ENCODE measurements at places on chromosomes 5 and 9. TPM values are rescaled to one million over a fixed set of nuclear protein-coding genes. Genes with fewer than 3 reads are reported as not detected.

- no peak for DNase-seq
Measured at GRCh38 chr9:134844821-134845220, 35.8 kb upstream of the FCN2 start.

- no peak for DNase-seq
Measured at GRCh38 chr9:1910269-1910811, 104.8 kb upstream of the SMARCA2 start.

DNA sequence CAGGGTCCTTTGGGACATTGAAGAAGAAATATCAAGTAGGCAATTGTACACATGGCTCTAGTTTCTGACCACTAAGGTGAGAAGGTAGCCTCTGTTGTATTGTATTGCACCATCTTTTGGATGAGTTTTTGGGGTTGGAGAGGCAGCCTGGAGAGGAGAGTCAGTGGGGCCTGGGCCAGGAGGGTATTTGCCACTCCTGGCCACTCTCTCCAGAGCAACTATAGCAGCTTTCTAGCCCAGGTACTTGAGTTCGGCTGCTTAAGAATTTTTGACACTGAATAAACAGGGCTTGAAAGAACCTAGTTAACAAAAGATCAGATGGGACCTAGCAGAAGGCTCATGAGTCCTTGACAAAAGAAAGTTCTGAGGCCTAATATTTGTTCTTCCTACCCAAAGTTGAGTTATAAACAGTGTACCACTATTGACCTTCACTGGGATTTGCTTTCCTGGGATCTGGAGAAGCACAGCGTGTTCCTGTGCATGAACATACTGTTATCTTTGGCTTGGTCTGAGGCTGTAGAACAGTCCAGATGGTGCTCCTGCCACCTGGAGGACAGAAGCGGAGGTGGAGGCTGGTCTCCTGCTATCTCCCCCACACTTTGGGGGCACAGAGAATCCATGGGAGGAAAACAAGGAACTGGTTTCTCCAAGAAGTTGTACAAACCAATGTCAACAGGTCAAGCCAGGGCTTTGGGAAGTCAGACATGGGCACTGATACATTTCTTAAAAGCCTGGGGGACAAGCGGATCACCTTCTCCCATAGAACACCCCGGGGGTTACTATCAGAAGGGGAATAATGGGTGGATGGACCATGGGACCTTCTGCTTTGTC, 110.4 kb upstream of the LIFR start:
- DNase-seq: no peak

GRCh38 chr5:154648229-154648628, 106.9 kb upstream of the LARP1 start:
- DNase-seq: no peak

DNA sequence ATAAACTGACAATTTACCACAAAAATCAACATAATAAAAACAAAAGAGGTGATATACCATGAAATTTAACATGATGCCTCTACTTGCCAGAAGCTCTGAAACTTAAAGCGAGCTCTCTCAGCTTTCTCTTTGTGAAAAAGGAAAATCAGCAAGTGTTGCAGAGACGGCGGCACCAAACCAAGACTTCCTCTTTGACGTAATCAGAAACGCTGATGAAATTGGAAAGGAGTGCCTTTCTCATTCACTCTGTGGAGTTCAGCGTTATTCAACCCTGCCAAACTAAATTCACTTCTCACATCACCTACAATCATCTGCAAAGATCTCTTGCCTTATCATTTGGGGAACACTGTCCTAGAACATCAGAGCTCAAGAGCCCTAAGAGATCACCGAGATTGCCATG, 32.2 kb downstream of the ANXA6 start:
- no peak for DNase-seq

- peak; percentile 29 for DNase-seq
Measured at GRCh38 chr5:181198905-181199519, 6.0 kb downstream of the TRIM7 start.

DNA sequence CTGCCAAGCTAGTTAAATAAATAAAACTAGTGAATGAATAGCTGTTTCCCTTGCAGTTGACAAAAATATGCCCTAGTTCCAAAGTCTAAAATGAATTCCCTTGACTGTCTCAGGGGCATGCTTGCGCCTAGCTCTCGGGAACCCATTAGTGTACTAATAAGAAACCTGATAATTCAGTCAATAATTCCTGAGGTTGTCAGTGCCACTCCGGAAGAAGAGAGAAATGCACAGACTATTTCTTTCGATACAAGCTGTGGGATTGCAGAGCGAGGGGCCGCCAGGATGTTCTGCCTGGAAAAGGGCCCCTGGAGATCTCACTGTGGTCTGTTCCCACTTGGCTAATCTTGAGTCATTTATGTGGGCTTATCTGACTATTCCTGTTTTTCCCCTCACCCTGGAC, 56.4 kb upstream of the LARP1 start:
- DNase-seq: no peak

- no peak for DNase-seq
Measured at GRCh38 chr5:97297704-97298091, 114.7 kb upstream of the RIOK2 start.

DNA sequence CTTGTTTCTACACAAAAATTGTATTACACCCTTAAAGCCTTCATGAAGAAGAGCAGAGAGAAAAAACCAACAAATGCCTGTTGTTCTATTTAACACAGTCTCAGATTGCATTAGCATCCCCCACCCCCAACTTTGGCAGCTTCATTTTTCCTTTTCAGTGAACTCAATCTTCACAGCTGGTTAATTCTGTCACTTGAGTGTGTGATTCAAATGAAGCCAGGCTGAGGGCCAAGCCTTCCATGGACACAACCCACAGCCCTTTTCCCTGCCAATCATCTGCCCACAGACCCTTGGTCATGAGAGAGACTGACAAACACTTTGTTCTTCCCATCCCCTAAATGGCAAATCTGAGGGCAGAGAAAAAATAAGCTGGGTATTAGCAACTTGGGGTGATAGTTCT, 217.5 kb upstream of the NMUR2 start:
- DNase-seq: no peak

DNA sequence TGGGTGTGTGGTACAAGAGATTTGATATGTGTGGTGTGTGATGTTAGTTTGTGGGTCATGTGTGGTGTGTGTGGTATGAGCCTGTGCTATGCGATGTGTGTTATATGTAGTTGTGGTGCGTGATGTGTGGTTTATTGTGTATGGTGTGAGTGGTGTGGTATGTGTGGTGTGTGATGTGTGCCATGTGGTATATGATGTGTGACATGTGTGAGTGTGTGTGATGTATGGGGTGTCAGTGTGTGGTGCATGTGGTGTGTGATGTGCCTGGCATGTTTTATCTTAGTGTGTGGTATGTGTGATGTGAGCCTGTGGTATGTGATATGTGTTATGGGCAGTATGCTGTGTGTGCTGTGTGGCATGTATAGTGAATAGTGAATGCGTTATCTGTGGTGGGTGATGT, 273.0 kb upstream of the IRX1 start:
- no peak for DNase-seq

DNA sequence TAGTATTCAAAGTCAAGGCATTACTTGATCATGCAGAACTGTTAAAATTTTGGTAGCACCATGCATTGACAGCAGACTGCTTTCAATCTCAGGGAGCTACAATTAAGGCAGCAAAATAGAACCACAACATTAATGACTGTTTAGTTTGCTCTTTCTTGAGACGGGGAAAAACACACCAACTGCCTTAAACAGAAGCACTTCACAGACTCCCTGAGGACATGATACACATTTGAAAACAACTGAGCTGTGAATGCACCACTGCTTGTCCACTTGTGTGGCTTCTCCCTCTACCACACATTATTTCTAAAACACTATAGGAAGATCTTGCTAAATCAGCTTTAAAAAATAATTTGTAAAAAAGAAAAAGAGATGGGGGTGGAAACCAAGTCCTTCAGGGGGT, 79.6 kb upstream of the MAST4 start:
- DNase-seq: no peak

DNA sequence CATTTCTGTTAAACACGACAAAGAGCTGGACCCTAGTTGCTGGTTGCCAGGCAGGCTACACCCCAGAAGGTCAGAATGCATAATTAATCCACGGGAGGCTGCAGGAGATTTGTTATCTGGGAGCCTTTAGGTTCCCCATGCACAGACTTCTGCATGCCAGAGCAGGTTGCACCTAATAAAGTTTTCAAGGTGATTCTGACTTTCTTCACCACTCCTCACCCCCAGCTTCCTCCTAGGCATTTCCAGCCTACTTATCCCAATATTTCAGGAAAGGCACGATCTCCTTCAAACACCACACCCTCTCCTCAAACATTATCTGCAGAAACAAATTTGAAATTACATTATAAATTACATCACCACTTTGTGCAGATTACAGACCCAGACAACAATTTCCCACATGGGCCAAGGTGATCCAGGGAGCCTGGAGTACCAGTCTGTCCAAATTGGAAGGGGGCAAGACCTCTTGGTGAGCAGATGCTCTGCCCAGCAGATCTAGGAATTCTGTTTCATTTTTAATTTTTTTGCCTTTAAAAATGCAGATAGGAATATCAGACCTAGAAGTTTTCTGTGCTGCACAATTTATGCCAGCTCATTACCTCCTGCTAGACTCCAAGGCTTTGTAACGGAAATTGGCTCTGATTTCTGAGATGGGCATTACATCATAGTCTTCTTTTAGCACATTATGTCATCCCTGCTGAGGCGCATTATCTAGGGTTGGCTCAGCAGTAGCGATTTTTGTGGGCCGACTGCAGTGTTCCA, 363.4 kb upstream of the SLC30A5 start:
- DNase-seq: peak; percentile 43

DNA sequence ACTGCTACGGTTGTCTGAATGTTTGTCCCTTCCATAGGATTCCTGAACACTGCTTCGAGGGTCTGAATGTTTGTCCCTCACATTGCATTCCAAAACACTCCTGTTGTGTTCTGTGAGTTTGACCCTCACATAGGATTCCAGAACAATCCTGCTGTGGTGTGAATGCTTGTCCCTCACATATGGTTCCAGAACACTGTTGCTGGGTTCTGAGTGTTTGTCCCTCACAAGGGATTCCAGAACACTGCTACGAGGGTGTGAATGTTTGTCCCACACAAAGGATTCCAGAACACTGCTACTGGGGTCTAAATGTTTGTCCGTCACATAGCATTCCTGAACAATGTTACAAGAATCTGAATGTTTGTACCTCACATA, 201.2 kb downstream of the FOXD4L6 start:
- no peak for DNase-seq

DNA sequence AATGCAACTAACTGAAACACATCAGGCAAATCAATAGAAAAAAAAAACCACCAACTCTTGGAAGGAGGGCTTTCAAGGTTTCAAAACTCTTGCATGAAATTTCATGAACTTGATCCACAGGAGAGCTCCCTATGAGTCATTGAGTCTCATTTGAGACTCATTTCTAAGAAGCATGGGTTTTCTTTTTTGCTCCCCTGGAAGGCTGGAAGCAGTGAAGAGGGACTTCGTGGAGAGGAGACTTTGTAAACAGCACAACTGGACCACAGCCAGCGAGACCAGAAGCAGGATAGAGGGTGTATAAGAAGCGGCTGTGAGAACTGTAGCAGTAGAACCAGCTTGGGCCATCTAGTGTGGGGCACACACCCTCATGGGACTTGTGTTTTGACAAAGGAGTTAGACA, 41.2 kb upstream of the RAPGEF1 start:
- DNase-seq: no peak

- DNase-seq: no peak
Measured at GRCh38 chr5:10584714-10585517, 21.0 kb downstream of the ANKRD33B start.

GRCh38 chr5:154866841-154867240, 8.4 kb downstream of the CNOT8 start:
- DNase-seq: no peak

DNA sequence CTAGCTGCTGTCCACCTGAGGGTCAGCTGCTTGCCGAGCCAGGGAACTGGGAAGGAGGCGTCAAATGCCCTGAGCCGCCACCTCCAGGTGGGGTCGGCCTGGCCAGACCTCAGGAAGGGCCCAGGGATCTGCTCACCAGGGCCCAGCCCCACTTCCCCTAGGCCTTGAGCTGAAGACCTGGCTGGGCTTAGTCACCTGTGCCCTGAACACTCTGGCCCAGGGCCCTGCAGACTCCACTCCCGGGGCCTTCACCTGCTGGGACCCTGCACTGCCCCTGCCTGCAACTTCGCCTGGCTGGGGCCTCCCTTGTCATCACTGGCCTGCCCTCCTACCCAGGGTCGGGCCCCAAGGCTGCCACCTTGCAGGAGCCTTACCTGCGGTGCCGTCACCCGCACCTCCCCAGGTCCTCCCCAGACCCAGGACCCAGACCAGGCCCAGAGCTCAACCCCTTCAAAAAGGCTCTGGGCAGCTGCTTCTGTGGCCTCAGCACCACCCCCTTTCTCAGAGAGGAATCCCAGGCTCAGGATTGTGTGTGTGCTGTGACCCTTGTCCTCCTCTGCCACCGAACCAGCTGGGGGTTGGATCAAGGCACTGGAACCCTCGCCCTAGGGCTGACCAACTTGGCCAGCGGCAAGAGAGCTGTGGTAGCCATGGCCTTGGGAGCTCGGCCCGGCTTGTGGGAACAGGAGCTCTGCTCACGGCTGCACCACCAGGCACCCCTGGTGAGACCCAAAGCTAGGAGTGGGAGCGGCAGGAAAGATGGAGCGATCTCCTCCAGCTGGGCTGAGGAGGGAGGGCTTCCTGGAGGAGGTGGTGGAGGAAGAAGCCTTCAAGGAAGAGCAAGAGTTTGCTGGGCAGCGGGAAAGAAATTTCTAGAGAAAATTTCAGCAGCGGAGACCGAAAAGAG, 1.2 kb upstream of the NELFB start:
- no peak for DNase-seq

DNA sequence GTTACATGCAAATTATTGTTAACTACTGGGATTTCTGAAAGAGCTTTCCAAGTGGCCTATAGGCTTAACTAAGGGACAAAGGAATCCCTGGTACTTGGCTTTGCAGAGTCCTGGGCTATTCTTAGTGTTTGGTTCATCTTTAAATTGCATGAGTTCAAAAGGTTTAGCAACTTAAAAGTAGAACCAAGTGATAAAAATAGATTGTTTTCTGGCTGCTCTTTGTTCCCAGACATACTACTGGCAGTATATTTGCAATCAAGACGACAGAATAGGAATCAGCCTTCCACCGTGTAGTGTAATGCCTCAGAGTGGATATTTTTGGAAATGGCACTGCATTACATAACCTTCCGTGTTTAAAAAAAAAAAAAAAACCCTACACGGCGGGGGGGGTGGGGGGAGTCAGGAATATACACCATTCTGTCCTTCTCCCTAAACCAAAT, 1.0 kb downstream of the NREP start:
- no peak for DNase-seq

DNA sequence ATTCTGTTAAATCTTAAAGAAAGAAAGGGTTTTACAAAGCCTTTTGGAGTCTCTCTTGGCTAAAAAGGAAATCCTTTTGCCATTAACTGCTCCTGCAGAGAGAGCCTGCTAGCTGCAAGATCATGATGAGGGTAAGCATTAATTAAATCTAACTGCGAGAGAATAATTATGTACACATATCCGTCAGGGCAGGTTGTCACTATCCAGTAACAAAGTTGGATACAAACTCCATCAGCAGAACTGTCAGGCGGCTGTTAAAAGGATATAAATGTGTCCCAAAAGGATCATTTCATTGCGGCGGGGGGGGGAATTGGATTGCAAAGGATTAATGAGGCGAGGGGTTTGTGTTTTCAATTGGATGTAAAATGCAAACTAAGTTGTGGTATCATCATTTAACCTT, 289.3 kb downstream of the ASTN2 start:
- DNase-seq: no peak

- DNase-seq: no peak
Measured at GRCh38 chr9:88749420-88749819, 214.4 kb downstream of the NXNL2 start.

Gene GLRX
- total RNA-seq: 30.2 TPM

Gene GABRA1
- not detected for total RNA-seq

Gene SLCO6A1
- not detected for total RNA-seq

Gene TAF11L10
- not detected for total RNA-seq

Gene RANBP17
- total RNA-seq: 7.5 TPM

Gene TLX3
- total RNA-seq: not detected

Gene PCDHB9
- total RNA-seq: 1.1 TPM
